ENCODE measurements at places on chromosomes 2 and 18.
A peak's percentile ranks its signal among the peaks of the same experiment; 100 is the strongest.

- DNase-seq: no peak
Measured at GRCh38 chr2:136994793-136995192, 229.4 kb downstream of the THSD7B start.

GRCh38 chr2:109247340-109247739 is 118.3 kb downstream of the SH3RF3 start:
- no peak for DNase-seq

GRCh38 chr2:144239306-144239705 is 280.6 kb downstream of the ZEB2 start:
- DNase-seq: no peak

- DNase-seq: no peak
Measured at GRCh38 chr2:238938401-238939055, 90.6 kb downstream of the TWIST2 start.

GRCh38 chr2:186697536-186697935 is 3.7 kb downstream of the FAM171B start:
- no peak for DNase-seq

- no peak for DNase-seq
Measured at GRCh38 chr2:130884503-130884902, 47.8 kb downstream of the ARHGEF4 start.

- no peak for DNase-seq
Measured at GRCh38 chr18:489244-490023, 11.1 kb downstream of the COLEC12 start.

- no peak for DNase-seq
Measured at GRCh38 chr2:197450465-197450864, 2.9 kb upstream of the COQ10B start.

DNA sequence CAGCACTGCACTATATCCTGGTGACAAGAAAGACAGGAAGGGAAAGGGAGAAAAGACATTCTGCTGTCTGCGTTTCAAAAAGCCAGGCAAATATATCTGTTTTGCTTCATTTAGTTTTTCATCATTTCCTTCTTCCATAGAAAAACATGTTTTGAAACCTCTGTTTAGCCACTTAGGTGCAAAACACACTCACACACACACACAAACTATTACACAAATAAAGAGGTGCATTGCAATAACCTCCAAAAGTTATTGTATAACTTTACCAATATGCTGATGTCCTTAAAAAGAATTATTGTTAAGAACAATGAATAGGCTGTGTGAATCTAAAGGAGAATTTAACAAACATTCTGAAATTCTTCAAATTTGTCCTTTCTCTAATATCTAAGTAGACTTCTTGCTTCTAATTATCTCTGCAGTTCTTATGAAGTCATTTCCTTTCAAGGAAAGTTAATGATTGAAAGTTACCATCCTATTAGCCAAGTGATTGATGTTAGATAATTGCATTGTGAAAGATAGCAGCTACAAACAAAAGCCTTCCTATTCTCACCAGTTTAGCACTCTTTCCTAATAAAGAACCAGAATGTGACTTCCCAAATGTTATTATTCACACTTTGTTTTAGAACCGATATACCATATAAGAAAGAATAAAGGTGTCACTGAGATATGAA is 516.7 kb downstream of the KCNJ3 start:
- no peak for DNase-seq

DNA sequence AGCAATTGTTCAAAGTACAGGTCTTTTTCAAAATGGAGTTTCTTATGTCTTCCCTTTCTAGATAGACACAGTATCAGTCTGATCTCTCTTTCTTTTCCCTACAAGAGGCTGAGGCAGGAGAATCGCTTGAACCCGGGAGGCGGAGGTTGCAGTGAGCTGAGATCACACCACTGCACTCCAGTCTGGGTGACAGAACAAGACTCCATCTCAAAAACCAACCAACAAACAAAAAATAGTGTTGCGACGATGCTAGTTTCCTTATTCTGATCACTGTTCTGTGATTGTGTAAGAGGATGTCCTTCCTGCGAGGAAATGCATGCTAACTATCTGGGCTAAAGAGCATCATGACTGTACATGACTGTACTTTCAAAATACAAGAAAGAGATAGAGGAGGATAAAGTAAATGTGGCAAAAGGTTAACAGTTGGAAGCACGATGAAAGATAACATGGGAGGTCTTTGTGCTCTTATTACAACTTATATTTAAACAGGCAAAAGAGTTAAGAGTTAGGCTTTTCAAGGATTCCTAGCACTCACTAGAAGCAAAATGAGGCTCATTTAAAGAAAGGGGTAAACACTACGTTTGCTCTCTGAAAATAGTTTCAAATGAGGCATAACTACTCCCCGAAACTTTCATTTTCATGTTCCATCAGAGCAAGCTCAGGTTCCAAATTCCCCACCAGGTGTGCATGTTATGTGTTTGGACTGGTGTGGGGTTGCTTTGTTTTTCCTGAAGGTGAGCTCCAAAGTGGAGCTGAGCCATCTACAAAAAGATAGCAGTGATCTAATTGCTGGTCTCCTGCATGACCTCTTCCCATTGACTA is 23.8 kb downstream of the SOWAHC start:
- no peak for DNase-seq

DNA sequence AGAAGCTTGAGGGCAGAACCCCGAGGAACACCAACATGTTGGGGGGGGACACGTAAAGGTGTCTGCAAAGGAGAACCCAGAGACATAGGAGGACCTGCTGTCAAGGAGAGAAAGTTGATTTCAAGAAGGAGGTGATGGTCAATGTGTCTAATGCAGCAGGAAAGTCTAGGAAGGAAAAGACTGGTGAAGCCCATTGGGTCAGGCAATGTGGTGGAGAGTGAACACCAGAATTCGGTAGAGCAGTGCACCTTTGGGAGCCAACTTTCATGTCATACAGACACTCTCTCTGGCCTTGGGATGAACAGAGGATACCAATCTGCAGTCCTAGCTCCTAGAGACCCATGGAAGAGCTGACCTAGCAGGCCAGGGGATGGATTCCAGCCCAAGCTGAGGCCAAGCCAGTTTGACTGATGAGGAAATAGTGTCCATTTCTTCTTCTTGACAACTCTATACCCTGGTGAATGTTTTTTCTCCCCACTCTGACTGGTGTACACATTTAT is 101.9 kb downstream of the MYCN start:
- no peak for DNase-seq

DNA sequence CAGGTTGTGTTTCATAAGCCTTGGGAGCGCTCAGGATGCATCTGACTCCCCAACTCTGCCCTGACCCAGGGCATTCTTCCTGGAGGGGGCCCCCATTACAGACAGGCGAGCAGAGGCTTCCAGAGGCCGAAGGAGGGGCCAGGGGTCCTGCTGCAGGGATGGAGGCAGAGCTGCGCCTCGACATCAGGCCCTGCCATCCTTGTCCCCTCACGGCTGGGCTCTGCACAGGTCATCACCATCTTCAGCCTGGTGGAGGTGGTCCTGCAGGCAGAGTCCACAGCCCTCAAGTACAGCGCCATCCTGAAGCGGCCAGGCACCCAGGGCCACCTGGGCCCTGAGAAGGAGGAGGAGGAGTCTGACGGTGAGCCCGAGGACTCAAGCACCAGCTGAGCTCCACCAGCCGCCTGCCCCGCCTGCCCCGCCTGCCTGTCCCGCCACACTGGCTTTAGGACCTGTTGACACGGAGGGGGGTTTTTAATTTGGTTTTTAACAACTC is 42.3 kb upstream of the ALPP start:
- DNase-seq: no peak

DNA sequence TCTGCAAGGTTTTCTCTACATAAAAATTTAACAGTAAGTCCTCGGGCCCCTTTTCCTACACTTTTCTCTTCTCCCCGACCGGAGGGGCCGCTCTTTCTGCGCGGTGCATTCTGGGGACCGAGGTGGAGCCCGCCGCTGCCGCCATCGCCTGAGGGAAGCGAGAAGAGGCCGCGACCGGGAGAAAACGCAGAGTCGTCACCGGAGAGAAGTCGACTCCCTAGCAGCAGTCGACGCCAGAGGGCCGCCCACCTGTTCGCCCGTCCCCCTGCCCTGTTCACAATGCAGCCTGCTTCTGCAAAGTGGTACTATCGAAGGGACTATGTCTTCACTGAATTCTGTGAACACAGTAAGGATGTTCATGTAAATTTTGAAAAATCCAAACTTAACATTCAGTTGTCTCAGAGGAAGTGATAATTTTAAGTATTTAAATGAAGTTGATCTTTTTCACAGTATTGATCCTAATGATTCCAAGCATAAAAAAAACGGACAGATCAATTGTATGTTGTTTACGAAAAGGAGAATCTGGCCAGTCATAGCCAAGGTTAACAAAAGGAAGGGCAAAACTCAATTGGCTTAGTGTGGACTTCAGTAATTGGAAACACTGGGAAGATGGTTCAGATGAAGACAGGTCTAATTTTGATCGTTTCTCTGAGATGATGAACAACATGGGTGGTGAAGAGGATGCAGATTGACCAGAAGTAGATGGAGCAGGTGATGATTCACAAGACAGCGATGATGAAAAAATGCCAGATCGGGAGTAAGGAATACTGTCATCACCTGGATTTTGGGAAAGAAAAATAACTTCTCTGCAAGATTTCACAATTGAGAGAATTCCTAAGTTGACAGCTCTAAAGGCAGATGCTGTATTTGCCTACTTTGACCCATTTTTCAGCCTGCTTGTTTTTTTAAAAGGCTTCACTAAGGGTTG is 55.8 kb downstream of the ASXL2 start:
- DNase-seq: peak; percentile 48

DNA sequence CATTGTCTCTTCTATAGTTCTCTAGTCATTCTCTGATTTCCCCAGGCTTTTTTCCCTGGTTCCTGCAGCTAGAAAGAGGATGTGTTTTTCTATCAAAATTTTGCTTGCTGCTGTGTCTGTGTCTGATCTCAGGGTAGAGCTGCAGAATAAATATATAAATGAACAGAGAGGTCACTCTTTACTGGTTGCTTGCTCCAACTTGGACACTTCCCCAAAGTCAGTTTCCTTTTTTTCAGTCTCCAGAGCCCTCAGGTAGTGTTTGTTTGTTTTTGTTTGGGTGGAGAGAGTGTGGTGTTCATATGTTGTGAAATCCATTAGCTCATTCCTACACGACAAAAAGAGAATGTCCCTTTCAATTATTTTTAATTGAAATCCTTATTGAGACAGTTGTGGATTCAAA is 85.8 kb downstream of the CERS6 start:
- DNase-seq: no peak

DNA sequence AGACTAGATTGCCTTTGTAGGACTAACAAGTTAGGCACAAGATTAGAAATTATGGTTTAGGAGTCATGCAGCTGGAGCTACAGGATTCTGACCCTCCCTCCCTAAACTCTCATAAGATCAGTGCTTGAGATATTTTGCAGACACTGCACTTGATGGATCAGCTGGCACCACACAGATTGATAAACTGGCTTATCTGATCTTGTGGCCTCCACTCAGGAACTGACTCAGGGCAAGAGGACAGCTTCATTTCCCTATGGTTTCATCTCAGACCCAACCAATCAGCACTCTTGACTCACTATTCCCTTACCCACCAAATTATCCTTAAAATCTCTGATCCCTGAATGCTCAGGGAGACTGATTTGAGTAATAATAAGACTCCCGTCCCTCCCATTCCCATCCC is 152.3 kb downstream of the DIS3L2 start:
- no peak for DNase-seq
